ENCODE measurements at places on chromosomes 3 and 15.

DNA sequence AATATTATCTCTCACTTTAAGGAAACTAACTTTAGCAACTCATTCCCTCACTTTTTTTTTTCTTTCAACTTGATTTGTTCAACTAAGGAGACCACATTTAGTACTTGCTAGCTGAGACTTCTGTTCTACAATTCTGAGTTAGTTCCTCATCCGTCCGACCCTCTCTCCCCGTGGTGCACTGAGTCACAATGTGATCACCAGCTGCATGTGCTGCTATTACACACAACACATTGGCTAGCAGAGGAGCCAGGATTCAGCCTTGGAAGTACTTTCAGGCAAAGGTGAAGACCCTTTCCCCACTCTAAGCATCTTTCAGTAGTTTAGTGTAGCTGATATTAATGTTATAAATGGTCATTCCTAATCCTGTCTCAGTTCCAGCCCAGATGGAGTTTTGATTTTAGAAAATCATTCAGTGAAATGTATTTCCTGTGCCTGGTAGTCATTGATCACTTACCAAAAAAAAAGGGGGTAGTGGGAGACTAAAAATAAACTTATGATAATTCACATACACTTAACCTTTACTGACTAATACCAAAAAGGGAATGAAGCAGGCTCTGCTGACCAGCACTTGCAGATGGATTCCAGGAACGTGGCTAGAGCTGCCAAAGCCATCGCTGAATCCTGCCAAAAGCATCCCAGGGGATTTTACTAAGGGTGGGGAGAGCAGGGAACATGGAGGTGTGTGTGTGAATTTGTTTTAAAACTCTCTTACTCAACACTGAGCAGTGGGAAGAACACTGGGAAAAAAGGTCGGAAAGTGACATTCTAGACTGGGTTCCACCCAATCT, 424.8 kb downstream of the LPP start:
- DNase-seq: peak; percentile 85

- no peak for DNase-seq
Measured at GRCh38 chr3:10515884-10516495, 10.6 kb upstream of the ATP2B2 start.

GRCh38 chr3:142318331-142318730, 92.9 kb upstream of the GK5 start:
- DNase-seq: no peak

GRCh38 chr3:62659660-62660059, 215.6 kb downstream of the CADPS start:
- no peak for DNase-seq

GRCh38 chr3:153439780-153440179, 277.8 kb downstream of the RAP2B start:
- DNase-seq: no peak

GRCh38 chr3:197749315-197749600, 425 bp upstream of the FYTTD1 start:
- DNase-seq: no peak

GRCh38 chr3:51953445-51953844, 1.7 kb upstream of the GPR62 start:
- DNase-seq: no peak

DNA sequence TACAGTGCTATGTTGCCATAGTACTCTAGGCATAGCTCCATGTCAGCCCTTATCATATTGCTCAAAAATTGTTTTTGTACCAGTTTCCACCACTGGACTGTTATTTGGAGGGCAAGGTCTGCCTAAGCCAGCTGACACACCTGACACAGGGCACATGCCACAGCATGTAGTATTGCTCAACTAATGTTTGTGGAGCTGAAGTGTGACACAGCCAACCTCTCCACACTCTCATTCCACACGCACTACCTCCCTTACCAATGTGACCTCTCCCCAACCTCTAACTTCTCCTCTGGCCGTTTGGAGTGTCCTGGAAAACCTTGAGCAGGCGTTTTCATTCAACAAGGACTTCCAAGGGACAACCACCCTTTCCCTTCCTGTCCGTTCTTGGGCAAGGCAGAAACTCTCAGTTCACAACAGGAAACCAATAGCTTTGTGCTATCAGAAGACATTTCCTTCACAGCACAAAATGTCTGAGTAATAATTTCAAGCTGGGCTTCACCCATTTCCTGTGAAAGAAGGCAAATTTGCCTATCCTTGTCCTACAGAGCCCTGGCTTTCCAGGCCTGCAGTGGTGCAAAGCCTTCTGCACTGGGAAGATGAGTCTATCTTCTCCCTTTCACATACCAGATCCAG, 38.4 kb downstream of the TLNRD1 start:
- DNase-seq: no peak

DNA sequence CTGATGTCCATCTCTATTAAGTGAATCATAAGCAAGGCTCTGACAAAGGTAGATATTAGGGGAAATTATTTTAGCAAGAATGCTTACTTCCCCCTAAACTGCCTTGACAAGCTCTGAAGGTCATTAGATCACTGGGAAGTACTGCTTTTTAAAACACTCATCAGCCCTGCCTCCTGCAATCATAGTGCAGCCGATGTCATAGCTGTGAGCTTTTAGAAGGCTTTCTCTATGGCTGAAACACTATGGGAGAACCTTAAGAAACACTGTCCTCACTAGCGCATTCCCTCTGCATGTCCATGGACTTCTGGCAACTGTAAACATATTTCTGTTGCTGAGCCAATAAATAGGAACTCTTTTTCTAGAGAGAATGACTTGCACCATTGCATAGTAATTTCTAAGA, 38.7 kb upstream of the PTPRG start:
- DNase-seq: no peak

- no peak for DNase-seq
Measured at GRCh38 chr3:17307482-17307881, 422.7 kb downstream of the PLCL2 start.

DNA sequence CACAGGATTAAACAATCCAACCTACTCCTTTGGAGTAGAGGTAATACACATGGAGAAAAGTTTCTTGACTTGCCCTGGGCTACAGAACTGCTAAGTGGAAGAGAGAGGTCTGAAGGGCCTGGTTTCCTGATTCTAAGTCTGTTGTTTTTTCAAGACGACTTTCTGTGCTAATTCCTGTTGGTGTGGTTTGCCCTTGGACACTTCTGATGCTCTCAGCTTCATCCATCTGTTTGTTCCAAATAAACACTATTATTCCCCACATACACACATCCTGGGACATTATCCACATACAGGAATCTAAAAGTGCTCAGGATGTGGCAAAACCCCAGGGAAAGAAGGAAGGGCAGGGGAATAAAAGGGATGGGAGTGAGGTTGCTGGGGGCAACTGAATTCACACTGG, 393.5 kb upstream of the TBL1XR1 start:
- DNase-seq: no peak
